ENCODE measurements at places on chromosomes 5 and 9.

GRCh38 chr5:136772491-136772890 is 407.1 kb upstream of the TRPC7 start:
- no peak for DNase-seq

DNA sequence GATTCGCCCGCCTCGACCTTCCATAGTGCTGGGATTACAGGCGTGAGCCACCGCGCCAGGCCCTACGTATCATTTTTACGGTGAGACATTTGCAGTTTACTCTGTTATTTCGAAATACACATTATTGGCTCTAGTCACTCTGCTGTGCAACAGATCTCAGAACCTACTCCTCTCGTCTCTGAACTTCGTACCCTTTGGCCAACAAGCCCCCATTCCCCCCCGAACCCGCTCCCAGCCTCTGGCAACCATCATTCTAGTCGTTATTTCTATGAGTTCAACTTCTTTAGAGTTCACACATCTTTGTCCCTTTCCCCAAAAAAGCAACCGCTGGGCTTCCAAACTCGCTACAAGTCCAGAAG is 735 bp downstream of the PTGR1 start:
- DNase-seq, result peak; percentile 19

DNA sequence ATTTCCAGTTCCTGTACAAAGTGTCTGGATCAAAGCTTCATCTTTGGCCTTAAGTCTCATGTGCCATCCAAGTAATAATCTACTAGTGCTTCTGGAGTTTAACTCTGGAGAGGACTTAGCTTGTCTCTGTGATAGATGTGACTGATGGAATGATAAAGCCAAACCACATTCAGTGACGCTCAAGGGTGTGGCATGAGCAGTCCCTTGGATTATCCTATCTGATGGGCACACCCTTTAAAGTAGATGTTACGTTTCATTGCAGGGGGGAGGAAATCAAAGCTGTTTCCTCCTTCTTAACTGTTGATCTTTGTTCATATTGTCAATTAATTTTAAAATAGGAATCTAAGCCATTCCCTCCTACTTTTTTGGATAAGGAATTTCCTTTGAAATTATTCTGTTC is 8.5 kb upstream of the EGFLAM start:
- no peak for DNase-seq

DNA sequence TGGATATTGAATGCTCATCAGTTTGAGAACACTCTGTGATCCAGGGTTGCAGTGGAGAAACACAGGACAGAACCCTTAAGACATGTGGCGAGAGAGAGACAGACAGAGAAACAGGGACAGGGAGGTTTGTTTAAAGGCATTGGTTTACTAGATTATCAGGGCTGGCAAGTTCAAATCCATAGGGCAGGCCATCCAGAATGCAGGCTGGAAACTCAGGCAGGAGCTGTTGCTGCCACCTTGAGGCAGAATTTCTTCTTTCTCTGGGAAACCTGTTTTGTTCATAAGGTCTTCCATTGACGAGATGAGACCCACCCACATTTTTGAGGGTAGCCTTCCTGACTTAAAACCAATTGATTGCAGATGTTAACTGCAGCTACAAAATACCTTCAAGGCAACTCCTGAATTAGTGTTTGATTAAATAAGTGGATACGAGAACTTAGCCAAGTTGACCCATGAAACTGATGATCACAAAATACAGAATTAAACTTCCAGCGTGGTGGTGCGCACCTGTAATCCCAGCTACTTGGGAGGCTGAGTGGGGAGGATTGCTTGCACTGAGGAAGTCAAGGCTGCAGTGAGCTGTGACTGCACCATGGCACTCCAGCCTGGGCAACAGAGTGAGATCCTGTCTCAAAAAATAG is 55.9 kb downstream of the NSUN2 start:
- no peak for DNase-seq

DNA sequence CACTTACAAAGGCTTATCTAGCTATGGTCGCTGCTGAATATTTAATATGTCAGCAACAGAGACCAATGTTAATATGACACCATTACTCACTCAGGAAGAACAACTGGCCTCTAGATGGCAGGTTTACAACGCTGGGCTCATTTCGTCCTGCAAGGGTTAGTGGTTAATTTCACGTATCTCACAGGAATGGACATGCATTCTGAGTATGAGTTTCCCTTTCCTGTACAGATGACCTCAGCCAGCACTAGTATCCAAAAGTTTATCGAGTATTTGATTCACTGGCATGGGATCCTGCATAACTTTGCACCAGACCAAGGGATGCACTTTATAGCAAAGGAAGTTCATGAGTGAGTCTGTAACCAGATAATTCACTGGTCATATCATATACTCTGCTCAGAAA is 8.7 kb upstream of the TRPC7 start:
- no peak for DNase-seq

DNA sequence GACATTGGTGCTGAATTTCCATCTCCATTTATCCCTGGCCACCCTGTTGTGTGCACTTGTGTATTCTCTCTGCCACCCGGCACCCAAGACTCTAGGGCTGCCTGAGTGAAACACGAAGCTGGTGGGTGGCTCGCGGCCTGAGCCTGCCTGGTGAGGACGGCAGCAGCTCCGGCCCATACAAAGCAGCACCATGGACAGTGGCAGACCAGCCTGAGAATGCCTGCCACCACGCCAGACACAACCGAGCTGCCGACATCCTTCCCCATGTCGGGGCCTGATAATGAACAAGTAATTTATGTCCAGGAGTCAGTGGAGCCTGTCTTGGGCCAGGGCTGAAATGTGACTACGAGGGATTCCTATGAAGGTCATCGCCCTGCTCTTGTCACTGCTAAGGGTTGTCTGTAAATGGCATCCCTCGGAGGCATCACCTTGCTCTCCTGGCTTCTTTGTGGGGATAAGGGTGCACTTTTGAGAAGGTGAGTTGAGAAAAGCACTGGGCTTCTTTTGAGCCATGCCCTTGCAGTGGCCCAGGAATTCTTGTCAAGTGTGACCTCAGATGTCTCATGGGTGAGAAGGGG is 175.7 kb downstream of the MELK start:
- peak; percentile 15 for DNase-seq

- peak; percentile 39 for DNase-seq
Observed at GRCh38 chr5:141516672-141517025, 27.8 kb downstream of the PCDHGC5 start.

GRCh38 chr5:129306725-129307124 is 153.4 kb upstream of the ADAMTS19 start:
- DNase-seq, result no peak

DNA sequence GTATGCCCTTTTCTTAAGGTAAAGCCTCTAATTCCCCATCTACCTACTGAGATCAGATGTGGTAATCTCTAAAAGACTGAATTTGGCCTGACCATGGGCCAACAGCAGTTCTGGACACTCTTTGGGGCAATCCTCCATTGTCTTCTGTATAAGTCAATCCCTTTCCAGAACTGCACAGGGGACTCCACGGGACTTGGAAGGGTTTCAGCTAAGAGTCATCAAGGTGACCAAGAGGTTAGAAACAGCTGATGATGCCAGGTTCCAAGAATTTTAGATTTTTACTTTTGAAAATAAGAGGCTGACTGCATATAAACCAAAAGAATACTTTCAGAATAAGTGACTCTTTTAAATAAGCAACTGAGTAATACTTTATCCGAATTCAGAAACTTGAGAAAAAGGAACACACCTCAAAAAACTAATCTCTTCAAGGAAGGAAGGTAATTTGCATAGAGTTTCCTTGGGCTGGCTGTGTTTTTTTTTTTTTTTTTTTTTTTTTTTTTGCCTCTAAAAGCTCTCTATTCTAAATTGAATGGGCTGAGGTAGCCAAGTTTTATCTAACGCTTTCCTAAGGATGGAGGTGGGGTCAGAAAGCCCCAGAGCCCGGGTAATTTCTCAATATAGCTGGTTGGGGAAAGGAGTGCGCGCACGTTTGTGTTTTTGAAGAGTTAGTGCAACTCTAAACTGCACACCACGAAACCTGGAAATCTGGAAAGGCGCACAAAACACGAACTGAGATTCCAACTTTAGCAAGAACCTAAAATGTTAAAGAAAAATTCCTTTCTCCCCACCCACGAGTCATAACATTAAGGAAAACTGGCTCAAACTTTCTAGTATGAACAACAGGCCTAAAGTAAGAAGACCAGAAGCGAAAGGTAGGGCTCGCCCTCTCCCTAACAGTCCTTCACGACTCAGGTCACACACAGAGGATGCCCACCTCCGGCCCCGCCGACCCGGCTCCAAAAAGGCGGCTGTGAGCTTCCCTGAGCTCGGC is 1.3 kb downstream of the VCP start:
- DNase-seq, result no peak

- peak; percentile 19 for DNase-seq
Observed at GRCh38 chr5:117889596-117889995, 1098.8 kb downstream of the DTWD2 start.

DNA sequence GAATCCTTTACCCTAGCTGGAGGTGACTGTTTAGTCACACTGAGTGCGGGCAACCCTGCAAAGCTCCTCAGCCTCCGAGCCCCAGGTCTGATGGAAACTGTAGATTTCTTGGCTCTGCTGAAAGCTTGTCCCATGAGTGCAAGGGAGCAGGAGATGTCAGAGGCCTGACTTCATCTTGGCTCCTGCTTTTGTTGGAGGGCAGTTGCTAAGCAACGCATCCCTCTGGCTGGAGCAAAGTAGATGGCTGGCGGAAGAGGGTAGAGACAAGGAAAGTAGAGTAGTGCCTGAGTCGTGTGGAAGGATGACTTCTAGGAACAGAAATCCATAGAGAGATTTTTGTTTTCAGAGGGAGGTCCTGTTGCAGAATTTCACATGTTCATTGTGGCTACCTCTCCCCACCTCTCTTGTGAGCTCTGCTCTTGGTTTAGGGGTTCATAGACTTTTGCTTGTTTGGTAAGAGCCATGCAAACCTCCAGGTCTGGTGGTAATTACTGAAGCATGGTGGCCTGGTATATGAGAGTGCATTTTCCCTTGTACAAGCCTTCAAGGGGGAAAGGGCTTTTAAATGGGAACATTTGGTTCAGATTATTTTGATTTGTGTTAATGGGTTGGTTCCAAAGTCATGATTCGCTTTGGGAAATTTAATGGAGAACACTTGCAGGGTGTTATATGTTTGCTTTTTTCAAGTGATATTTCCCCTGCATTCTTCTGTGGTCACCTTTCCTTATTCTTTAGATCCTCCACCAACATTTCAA is 71.5 kb downstream of the ARHGAP26 start:
- DNase-seq, result peak; percentile 83

- DNase-seq, result no peak
Observed at GRCh38 chr9:133709015-133709611, 29.0 kb downstream of the SARDH start.

DNA sequence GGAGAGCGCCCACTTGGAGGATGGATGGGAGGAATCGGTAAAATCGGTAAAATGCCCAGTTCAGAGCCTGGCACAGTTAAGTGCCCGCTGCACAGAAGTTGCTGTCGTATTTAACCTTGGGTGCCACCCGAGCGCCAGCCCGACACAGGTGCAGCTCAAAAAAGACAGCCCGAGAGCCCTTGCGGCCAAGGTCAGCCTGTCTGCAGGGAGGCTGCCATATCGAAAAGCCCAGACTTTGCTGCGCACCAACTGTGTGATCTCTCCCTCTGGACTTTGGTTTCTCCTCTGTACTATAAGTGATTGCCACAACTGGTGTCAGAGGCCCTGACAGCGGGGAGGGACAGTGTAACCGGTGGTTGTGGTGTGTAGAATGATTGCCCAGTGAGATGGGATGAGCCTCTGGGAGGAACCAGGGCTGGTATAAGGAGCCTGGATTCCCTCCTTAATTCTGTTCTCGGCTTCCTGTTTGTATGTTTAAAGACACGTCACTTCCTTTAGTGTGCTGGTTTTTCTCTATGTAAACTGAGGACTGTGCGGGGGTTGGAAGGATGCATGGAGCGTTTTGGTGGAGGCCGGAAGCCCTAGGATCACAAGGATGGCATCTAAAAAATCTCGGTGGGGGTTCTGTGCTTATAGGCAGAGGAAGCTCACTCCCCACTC is 792 bp downstream of the NTMT1 start:
- no peak for DNase-seq

DNA sequence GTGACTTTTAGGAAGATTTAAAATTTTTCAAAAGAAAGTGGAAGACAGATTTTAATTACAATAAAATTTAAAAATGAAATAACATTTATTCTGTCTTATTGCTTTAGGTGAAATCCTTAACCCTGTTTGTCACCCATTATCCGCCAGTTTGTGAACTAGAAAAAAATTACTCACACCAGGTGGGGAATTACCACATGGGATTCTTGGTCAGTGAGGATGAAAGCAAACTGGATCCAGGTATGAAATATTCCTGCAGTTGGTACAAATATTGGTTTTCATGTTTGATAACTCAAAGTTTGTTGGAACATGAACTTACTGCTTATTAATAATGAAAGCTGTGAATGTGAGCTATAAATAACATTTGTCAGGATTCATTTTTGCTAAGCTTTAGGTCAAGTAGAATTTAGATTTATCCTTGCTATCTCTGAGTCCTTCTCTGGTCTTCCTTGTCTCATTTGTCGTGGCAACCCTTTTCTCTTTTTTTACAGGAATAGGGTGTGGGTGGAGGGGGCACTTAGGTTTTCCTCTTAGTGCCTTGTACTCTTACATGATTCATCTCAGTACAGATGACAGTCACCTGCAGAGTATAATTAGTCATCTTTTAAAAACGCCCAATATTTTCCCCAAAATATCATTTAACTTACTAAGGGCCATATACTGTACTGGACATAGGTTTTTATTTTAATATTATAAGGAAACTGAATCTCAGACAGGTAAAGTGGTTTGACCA is 95.3 kb upstream of the RASGRF2 start:
- DNase-seq, result no peak

DNA sequence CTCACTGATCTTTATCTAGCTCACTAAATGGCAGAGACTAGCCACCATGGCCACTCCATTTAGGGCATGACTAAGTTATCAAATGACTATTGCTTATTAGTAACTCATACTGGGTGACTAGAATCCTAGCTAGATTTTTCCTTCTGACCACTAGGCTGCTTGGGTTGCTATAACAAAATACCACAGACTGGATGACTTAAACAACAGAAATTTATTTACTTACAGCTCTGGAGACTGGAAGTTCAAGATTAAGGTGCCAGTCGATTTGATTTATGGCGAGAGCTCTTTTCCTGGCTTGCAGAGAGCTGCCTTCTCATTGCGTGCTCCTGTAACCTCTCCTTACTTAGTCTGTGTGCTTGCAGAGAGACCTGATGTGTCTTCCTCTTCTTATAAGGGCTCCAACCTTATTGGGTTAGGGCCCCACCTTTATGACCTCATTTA is 55.0 kb upstream of the APC start:
- DNase-seq, result peak; percentile 33

GRCh38 chr9:105836936-105837660 is 142.8 kb downstream of the TMEM38B start:
- DNase-seq, result no peak

DNA sequence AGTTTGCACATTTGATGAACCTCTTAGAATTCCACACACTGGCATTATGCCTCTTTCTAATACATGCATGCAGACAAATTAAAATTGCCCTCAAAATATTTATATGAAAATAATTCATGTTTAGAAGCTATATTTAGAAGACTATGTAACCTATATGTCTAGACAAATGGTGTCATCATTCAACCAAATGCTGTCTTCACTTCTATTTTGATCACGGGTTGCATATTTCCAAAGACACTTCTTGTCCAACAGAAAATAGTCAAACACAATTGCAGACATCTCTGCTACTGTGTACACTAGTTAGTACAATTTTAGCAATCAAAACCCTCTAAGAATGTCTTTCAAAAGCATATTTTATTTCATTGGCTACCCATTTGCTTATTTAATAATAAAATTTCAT is 114.0 kb downstream of the FBXO38 start:
- no peak for DNase-seq

GRCh38 chr9:76759732-76760131 is 4.5 kb upstream of the PCA3 start:
- no peak for DNase-seq
